Right ventricle myocardium inferior (tissue), 1 donor: ENCODE measurements at places on chromosomes 6 and 20. TPM values are rescaled to one million over a fixed set of nuclear protein-coding genes. Genes with fewer than 3 reads are reported as not detected.

The SLA2 gene
- 0.30 TPM for total RNA-seq

The CLIC5 gene
- total RNA-seq: 312 TPM

The APOM gene
- total RNA-seq: 0.87 TPM

The PLCG1 gene
- 43.4 TPM for total RNA-seq

The CLPSL1 gene
- total RNA-seq: not detected

The SAMD5 gene
- 0.51 TPM for total RNA-seq

The MACROD2 gene
- total RNA-seq: 5.0 TPM

The PREX1 gene
- 11.0 TPM for total RNA-seq
